Anterior cingulate cortex (tissue), 58 donors: ENCODE measurements at places on chromosomes 2 and 18.

- no peak for DNase-seq
Measured at GRCh38 chr2:189248141-189248540, 68.6 kb upstream of the COL5A2 start.

GRCh38 chr2:24702800-24703199, 90.4 kb downstream of the PTRHD1 start:
- no peak for DNase-seq

DNA sequence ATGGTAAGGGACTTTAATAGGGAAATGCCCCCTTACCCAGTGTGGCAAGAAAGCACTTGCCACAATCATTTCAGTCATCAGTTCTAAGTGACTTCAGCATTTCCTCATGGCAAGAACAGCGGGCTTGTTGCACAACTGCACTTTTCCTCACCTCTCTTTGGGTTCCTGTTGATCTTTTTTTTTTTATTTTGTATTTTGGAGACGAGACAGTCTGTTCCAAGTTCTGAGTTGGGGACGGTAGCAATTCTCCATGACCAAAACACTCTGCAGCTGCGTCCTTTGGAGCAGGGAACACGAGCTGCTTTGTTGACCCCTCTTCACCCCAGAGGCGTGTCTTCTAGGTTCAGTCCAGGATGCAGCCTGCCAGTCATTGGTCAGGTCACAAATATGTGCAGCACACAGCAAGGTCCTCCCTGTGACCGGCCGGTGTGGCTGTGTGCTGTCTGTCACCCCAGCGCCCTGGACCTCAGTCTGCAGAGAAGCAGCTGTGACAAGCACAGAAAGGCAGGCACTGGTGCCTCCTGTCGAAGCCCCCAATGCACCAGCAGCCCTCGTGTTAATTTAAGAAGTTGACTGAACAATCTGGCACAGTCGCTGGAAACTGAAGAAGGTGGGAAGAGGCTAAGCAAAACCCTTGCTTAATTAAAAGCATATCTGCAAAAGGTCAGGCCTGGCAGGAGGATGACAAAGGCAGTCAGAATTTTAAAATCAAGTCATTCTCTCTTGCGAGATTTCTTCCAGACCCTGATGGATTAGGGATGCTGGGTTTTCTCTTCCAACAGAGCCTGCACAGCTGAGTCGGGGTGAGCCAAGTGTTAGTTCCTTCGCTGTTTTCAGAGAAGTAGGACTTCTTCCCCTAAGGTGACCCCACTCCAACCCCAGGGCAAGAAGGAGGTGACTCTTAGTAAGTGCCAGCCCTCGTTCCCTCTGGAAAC, 96.7 kb upstream of the COPS8 start:
- no peak for DNase-seq

- no peak for DNase-seq
Measured at GRCh38 chr2:1658394-1659151, 85.7 kb downstream of the PXDN start.

DNA sequence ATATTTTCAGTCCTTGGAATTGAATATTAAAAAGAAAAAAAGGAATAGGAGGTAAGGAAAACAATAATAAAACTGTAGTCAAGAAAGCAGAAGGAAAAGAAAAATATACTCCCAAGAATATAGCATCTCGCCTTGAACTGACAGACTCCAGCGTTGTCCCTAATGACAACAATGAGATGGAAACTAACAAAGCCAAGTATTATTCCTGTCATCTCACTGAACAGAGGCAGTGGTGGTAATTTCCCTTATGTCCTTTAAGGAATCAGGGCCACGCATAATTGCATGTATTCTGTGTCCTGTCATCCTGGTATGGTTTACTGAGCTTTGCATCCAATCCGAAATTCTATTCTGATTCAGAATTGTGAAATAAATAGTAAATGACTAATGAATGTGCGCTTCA, 158.9 kb downstream of the LRRTM4 start:
- no peak for DNase-seq

- no peak for DNase-seq
Measured at GRCh38 chr2:130341562-130342019, 1.1 kb upstream of the IMP4 start.

DNA sequence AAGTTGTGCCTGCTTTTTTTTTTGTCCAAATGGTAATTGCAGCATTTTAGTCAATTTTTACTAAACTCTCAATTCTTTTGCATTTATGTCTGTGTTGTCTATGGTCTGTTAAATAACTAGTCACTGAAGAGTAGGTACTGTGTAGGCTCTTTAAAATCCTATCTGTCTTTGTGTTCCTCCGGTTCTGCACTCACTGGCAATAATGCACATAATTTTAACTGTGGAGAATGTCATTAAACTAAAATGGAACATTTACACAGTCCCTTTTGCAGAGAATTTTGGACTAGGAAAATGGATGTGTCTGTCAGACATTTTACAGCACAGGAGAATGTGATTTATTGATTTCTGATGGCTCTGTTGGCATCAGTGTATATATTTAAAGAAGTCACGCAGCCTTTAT, 116.6 kb downstream of the ASXL3 start:
- no peak for DNase-seq

- no peak for DNase-seq
Measured at GRCh38 chr18:23406271-23406787, 46.8 kb upstream of the RIOK3 start.

DNA sequence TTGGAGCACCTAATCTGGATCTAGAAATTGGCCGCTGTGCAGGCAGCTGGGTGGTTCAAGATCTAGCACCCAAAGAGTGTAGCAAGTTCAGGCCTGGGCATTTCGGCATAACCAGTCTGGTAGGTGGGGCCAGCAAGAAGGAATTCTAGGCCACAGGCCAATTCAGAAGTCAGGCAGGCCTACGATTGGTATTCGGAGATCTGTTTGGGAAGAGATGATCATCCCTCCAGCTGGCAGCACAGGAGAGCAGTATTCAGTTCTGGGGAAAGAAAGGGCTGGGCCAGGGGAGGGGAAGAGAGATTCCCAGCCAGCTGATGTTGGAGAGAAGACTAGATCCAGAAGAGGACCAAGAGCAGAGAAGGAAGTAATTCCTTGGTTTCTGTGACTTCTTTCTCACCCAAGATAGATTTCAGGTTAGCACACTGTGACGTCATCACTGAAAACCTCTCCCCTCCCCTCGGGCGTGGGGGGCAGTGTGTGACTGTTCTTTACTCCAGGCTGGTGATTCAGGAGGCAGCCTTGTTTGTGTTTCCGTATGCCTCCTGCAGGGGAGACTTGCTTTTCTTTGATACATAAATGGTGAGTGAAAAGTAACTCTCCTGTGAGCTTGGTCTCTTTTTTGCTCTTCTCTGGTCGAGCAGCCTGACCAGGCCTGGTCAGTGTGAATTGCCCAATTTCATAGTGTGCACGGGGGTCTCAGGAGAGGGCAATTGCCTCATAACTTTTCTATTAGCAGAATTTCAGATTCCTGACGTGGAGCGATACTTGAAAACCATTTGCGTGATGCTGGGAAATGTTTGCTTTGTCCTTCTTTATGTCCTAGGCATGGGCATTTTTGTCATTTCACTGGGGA, 61.1 kb downstream of the MEIS1 start:
- no peak for DNase-seq

- DNase-seq = no peak
Measured at GRCh38 chr2:120224256-120224655, 1.1 kb upstream of the TMEM185B start.

- DNase-seq = no peak
Measured at GRCh38 chr2:200741468-200742202, 70.1 kb upstream of the BZW1 start.

- no peak for DNase-seq
Measured at GRCh38 chr2:49241501-49241900, 87.2 kb upstream of the FSHR start.

DNA sequence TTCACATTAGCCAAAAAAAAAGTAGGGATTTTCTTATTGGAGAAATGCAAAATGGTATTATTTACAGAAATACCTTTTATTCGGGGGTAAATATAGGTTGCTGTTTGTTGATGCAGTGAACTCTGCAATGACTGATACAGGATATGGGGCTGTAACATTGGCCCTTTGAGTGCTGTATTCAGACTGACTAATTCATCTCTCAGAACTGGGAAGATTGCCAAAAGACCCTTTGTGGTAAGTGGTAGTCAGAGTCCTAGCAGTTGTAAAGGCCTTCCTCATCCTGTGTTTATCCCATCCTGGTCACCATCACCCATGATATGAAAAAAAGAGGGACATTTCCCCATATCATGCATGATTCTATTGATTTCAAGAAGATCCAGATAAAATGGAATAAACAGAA, 14.0 kb upstream of the DCC start:
- no peak for DNase-seq

DNA sequence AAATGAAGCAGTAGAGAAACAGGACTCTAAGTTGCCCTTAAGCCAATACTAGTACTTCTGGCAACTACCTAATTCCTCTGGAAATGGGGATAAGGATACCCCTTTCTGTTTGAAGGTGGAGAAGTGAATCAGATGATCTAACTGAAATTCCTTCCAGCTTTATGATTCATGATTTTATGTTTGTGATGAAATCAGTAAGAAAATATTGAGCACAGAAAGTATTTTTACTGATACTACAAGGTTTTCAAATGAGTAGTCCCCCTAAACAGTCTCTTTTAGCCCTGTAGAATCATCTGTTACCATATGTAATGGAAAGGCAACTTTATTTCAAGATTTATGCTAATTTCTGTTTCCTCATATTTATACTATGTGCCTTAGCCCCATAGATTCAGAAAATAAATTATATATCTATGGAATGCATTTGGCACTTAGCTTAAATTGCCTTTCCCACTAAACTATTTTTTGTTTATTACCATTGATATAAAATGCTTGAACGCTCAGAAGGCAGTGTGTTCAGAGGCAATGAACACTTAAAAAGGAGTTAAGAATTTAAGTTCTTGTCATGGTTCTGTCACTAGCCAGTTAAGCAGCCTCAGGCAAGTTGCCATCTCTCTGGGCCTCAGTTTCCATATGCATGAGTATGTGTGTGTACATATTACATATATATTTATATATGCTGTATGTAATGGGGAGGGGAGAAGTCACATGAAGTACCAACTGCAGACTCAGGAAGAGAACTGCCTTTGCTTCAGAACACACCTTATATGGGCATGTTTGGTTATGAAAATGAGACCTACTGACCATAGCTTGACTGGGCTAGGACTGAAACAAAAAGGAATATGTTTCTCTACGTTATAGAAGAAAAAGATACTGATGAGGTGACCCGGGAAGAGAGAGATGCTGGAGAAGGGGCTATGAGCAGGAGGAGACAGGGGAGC, 97.7 kb downstream of the CDC42EP3 start:
- DNase-seq = no peak

DNA sequence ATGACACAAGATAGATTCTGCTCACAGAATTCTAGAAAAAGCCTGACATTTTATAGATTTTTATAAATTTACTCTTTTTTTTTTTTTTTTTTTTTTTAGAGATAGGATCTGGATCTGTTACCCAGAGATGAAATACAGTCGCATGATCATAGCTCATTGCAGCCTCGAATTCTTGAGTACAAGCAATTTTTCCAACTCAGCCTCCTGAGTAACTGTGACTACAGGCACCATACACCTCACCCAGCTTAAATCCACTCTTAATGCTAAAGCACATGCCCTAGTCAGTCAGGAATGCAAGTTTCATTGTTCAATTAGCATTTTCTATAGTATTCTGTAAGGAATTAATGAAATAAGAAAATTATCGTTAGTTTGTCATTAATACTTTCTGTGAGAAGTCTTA, 32.1 kb upstream of the WDR75 start:
- DNase-seq = no peak

DNA sequence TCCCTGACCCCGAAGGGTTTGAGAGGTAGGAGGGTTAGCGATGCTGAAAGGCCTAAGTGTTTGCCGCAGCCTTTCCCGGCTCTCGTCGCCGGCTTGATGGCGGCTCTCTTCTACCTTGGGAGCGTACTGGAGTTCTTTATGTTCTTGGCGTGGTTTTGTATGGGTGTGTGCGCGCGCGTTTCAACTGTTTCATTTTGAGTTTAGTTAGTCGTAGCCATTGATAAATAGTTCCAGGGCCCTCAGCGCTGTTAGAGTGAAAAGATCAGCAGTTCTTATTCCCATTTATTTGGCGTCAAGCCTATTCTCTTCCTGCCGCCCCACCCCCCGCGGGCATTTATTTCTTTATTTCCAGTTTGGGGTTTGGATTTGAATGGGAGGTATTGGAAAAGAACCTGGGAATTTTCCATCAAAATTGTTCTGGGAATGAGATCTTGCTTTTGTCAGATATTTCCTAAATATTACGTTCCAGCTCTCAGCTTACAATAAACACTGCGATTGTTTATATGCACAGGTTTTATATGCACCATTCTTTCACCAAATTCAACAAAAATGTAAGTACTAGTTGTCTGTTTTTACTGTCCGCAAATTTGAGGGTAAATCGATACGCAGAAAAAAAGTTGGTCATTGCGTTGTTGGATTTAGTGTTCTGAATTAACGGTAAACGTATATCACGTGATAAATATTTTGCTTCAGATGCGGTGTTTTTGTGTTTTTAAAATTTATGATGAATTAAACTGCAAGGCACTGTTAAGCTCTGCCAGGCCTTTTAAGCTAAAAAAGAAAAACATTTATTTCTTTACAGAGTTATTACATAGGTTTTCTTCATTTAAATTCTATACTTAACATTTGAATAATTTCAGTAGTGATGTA, 954 bp downstream of the CCNT2 start:
- DNase-seq = no peak

DNA sequence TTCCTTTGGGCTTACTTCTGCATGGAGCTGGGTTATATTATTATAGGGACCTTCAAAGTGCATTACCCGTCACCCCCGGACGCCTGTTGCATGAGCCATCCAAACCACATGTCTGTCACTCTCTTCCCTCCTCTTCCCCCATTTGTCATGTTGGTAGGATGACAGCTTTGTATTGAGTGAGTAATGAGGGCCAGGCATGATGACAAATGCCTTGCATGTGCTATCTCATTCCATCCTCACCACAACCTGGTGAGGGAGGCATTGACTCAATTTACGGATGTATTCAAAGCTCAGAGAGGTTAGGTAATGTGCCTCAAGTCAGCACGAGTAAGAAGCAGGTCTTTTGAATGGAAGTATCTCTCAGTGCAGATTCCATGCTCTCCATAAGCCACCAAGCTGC, 510.5 kb upstream of the TNP1 start:
- no peak for DNase-seq

DNA sequence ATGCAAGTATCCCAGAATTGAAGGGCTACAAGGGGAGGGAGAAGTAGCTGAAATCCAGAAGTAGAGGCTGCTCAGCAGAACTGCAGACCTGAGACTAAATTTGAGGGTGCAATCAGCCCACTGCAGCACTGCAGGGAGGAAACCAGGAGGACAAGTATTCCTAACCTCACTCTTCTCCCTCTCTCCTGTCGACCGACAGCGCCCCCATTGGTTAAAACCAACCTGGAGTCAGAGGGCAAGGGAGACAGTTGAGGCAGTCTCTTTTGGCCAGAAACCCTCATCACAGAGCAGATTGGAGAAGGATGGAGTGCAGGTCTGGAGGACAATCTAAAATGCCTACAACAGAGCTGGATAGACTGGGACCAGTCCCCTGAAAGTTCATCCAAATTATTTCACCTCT, 768.9 kb upstream of the KLHL29 start:
- no peak for DNase-seq

- no peak for DNase-seq
Measured at GRCh38 chr18:42644729-42645131, 470.8 kb downstream of the RIT2 start.
